ENCODE measurements at places on chromosomes 5 and 9.

GRCh38 chr5:139245637-139246339 is 47.6 kb upstream of the SIL1 start:
- no peak for DNase-seq

DNA sequence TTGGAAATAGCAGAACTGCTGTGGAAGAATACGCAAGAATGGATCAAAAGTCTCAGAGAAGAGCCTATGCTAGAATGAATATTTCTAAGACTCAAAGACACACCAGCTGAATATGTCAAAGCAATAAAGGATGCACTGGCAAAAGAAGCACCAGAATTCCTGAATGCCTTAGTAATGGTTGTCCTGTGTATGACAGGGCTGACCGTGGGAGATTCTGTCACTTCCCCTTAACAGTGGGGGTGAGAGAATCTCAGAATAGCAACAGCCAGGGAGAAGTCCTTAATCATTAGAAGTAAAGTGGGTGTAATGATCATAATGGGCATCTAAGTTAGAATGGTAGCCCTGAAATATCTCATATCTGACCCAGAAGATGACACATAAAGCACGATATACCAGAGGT is 14.6 kb upstream of the PRR16 start:
- DNase-seq, result no peak

DNA sequence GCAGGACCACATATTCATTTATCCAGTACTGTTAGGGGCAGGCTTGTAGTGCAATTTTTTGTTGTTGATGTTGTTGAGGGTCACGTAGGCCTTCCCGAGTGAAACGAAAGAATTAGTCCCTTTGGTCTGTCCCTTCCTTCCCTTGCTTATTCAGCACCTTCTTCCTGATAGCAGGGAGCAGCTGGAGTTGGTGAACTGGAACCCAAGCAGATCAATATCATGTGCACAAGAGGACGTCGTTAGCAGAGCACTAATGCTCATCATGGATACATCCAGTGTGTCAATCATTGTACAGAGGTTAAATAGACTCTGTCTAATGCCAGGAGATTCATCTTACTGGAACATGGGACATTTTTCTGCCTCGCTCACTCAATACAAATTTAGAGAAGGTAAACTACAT is 33.0 kb upstream of the MAP1B start:
- DNase-seq, result peak; percentile 26

DNA sequence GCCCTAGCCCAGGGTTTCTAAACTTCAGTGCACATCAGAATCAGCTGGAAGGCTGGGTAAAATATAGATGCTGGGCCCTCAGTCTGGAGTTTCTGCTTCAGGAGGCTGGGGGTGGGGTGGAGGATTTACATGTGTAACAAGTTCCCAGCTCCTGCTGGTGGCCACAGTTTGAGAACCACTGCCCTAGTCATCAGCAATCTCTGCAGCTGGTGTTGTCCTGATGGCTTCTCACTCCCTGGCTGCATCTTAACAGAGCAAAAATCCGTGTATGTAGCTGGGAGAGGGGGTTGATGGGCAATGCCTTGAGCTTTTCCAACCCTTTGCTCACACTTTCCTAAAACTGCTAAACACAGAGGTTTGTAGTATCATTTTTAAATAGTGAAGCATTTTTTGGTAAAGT is 186.0 kb upstream of the KLF9 start:
- no peak for DNase-seq

- no peak for DNase-seq
Observed at GRCh38 chr5:156500755-156501154, 173.8 kb downstream of the SGCD start.

GRCh38 chr5:149857499-149857898 is 87.1 kb downstream of the PDE6A start:
- no peak for DNase-seq

DNA sequence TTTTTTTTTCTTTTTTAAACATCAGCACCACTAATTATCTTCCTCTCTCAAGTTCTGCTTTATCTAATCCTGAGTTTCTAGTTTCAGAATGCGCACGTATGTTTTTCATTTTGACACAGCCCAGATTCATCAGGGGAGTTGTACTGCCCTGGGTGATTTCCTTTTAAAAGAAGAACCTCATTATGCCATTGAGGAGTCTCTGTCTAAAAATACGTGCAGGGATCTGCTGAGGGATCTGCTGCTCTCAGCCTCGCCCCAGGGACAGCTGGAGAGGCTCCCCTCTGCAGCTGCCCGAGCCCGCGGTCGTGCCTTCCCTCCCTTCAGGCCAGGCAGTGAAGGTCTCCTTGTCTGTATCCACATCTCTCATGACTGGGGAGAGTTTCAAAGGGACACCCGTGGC is 273.1 kb downstream of the ARHGEF28 start:
- no peak for DNase-seq

DNA sequence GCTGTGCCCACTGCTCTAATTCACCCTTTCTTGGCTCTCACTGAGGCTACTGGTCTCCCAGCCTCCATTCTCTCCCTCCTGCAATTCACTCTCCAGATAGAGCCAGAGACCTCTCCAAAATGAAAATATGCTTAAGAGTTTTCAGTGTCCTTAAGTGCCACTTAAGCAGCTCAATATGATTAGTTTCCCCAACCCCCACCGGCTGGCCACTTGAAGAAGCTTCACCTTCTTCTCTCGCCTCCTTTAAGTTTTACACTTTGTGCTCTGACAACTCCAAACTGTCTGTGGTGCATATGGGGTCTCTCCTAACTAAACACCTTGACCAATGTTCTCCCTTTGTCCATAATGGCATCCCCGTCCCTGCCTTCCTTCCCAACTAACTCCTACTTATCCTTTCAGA is 53.4 kb downstream of the CDK5RAP2 start:
- DNase-seq, result no peak

Measured in NCI-H187 treated with DMSO at 0.1 percent for 48 hours (cell line).